ENCODE measurements at places on chromosomes 16 and 17.

GRCh38 chr16:59733321-59733720, 999.2 kb upstream of the GOT2 start:
- DNase-seq: no peak

DNA sequence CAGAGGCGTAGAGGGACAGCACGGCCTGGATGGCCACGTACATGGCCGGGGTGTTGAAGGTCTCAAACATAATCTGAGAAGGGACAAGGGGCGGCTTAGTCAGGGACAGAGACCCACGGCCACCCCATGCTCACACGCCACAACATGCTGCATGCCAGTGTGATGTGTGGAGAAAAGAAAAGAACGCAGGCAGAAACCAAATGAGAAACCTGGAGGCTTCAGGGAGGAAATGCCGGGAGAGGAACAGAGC, 1.1 kb downstream of the ACTG1 start:
- DNase-seq: peak; percentile 56

DNA sequence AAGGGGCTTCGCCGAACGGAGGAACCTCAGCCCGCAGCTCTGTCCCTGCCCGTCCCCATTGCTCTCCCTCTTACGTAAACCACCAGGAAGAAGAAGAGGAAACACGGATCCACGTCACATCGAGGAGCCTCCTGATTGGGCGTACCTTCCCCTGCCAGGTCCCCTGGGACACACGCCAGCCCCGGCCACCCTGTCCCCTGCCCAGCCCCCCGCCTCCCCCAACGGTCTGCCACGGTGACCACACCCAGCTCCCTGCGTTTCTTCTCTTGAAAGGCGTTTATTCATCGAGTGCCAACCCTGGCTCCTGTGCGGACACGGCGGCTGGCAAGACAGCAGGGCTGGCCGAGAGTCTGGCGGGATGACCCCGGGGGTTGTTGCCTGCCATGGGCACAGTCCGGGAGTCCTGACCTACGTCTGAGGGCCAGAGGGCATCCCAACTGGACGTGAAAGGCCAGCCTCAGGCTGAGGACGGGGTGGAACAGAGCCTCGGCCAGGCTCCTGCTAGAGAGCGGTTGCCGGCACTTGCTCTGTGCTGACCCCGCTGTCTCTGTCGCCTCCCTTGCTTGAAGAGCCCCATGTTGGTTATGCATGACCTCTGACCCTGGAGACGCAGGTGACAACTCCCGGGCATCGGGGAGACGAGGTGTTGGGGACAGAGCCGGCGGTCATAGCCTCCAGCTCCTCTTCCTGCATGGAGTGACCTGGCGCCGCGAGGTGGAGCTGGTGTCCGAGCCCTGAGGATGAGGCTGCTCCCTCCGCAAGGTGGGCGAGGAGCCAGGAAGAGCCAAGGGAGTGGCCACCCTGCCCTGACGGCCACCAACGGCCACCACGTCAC, 40.5 kb upstream of the ACSF3 start:
- DNase-seq: peak; percentile 6

DNA sequence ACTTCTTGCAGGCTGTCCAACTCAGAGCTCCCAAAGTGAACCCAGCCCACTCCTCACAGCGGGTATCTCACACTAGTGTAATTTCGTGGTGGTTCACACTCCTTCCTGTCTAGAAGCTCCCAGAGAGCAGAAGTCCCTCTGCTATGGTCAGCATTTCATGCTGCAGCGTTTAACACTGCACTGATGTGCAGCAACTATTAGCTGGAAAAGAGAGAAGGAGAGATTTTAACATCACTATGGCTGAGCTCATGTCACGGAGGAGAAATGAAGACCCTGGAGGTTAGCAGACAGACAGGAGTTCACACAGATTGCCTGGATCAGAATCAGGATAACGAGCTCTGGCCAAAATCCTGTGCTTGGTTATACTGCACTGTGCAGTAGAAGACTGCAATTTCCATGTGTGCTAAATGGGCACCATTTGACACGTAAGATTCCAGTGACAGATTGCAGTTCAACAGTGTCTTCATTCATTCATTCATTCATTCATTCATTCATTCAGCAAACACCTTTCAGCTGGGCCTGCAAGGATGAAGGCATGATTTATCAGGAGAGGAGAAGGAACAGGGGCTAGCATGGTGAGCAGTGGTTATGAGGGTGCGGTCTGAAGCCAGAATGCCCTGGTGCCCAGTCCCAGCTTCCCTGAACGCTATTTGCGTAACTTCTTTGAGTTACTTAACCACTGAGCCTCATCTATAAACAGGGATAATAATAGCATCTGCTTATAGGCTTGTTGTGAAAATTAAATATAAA, 5.3 kb upstream of the CCL1 start:
- no peak for DNase-seq

DNA sequence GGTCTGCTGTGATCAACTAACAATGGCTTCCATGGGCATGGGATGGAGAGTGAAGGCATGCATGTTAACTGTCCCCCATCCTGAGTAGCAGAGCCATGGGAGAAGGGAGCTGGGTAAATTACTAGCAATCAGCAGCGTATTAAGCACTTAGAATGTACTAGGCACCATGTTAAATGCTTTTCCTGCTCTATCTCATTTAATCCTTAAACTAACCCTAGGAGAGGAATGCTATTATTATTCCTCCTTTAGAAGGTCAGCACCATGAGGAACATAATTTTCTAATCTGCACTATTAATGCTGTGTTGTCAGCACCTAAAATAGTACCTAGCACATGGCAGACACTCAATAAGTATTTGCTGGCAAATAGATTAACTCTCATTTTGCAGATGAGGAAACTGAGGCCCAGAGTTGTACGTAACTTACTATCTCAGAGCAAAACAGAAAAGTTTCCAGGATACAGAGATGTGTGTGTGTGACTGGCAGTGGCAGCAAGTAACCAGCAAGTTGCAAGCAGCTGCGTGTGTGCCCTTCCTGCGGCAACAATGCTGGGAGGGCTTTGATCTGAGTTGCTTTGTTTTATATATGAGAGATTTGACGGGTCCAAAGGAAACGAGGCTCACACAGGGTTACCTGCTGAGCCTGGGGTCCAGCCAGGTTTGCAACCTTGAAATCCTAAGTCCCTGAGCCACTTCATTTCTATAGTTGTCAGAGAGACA, 6.5 kb upstream of the KLHL36 start:
- DNase-seq: no peak

DNA sequence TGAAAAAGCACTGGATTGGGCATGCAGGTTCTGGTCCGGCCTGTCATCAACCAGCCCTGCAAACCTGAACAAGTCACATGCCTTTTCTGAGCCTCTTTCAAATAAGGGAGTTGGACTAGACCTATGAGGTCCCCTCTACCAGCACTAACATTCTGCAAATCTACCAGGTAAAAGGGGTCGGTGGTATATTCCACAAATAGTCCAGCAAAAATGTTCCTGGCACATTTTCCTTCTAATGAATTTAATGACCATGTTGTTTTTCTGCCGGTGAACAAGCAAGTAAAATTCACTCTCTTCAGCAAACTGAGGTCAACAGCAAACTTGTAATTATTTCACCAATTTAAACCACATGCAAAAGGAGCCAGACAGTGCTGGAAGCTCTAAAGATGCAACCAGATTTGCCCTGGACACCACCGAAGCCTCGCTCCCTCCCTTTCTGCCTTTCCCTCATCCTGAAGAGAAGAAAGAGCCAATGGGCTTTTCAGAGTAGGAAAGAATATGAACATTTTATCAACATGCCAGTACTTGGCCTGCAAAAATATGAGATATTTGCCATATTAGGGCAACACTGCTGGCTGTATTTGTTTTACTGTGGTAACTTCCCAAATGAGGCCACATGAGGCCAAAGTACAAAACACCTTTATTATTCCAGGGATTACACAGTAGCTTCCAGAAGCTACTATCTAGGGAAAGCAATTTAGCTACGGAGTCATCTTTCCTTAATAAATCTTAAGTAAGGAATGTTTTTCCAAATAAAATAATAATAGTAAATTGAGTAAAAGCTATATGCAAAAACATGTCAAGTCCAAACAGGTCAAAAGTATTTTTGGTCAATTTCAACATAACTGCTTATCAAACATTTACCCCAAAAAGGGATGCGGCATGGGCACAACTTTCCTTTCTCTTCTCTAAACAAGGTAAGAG, 45.0 kb downstream of the USP31 start:
- DNase-seq: no peak

- DNase-seq: no peak
These were observed 7.6 kb downstream of the TBX2 start for GRCh38 chr17:61406971-61407911.

- DNase-seq: peak; percentile 82
These were observed 14.5 kb upstream of the TMC7 start for GRCh38 chr16:18969050-18969854.

DNA sequence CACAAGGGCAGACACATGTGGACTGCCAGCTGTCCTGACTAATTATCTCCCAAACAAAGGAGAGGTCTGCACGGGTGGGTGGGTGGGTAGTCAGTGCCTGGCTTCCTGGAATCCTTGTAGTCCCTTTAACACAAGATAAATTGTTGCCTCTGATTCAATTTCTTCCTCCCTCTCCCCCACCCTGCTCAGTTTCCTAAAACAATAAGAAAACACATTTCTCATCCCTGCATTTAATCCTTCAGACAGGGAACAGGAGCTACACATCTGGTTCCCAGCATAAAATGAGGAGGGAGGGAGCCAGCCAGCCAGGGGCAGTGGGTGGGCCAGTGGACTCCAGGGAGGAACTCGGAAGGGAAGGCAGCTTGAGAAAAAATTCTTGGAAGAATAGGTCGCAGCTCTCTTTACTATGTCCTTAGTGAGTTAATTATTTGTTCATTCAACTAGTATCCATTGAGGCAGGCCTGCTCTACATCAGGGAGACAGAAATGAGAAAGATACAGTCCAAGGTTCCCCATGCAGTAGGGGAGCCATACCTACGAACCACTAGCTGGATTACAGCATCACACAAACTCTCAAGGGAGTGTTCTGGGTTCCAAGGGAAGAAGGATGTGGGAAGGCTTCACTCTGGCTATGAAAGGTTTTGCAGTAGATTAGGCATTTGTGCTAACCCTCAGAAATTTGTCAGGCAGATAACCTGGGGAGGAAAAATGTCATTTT, 58.3 kb downstream of the CCT6B start:
- no peak for DNase-seq

GRCh38 chr17:77437017-77437416, 296.2 kb downstream of the SEC14L1 start:
- DNase-seq: peak; percentile 90

GRCh38 chr16:77951788-77952187, 70.6 kb upstream of the CLEC3A start:
- DNase-seq: no peak

DNA sequence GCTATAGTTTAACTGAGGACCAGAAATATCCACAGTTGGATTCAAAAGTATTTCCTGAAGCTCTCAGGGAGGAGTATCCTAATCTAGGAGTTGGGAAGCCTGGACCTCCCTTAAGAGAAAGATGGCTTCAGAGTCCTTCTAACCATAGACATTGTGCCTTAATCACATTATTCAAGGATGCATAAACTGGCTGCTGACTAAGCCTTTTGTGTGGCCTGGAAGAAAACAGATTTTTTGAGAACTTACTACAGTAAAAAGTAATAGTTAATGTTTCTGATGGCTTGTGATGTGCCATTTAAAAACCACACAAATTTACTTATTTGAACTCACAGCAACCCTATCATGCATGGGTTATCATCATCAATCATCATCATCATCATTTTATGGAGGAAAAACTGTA, 126.2 kb upstream of the RPL38 start:
- DNase-seq: no peak

Data from fibroblast of the aortic adventitia (primary cell).